ENCODE measurements at places on chromosomes 13 and 19.

- DNase-seq: no peak
Observed at GRCh38 chr13:60662595-60662994, 265.6 kb downstream of the TDRD3 start.

GRCh38 chr19:31952693-31953092, 392.7 kb upstream of the ZNF507 start:
- DNase-seq: no peak

- no peak for DNase-seq
Observed at GRCh38 chr19:10662384-10663251, 8.5 kb downstream of the ILF3 start.

DNA sequence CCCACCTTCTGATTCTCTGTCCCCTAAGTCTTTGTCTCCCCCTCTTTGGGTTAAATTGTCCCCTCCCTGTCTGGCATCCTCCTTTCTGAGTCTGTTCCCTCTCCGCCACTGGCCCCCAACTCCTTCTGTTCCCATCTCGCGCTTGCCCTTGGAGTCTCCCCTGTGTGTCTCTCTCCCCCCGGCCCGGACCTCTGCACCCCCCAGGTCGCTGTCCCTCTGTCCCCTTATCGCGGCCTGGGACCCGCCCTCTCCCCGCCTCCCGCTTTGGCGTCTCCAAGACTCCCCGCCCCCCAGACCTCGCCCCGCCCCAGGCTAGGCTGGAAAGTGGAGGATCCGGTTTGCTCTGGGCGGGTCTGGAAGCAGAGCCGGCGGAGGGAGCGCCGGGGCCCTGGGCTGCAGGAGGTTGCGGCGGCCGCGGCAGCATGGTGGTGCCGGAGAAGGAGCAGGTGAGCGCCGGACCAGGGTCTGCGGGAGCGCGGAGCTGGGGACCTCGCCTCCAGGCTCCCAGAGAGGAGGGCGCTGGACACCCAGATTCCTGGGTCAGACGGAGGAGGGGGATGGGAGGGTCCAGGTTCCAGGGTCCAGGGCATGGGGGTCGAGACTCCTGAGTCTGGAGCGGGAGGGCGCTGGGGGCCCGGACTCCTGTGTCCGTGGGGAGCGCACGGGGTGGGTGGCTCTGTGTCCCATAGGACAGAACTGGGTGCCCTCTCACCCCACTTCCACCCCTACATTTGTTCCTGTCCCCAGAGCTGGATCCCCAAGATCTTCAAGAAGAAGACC, at the start of gene TRPM4:
TSS of gene TRPM4 (plus strand) at position 348 of the 780 bp plus-strand sequence. CDS start at position 423, 75 bp downstream.
- no peak for DNase-seq

DNA sequence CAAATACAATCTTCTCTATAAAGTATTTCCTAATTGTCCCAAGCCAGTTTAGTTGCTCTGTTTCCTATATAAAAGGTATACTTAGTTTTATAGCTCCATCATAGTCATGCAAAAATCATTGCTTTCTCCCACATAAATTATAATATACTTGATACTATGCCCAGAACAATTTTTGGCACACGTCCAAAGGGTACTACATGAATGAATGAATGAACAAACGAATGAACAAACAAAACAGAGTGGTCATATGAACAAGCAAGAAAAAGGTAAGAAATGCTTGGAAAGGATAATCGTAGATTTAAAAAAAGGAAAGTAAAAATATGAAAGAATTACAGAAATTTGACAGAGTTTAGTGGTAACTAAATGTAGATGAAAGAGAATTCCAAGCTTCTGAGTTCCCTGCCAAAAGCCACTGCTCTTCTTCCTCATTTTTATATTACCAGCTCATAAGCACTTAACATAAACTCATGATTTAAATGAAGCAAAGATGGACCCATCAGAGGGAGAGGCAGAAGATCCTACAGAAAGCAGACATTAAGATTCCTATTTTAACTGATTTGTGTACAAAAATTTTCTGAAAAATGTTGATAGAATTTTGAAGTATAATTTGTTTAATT, 123.2 kb downstream of the ENOX1 start:
- no peak for DNase-seq

DNA sequence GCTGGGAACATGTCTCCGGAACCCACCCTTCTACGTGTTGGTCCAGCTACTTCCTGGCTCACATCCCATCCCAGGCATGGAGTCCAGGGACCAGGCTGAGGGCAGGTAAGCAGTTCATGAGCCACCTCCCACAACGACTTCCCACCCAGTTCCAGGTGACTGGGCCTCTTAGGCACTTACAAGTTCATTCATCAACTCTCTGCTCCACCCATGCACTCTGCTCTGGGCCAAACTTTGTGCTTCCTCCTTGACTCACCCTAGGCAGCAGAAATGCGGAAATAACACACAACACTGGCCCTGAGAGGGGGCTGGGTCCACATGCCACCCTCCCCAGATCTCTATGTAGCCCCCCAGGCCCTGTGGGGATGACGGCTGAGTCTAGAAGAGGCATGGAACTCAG, 20.5 kb downstream of the IQCN start:
- no peak for DNase-seq

DNA sequence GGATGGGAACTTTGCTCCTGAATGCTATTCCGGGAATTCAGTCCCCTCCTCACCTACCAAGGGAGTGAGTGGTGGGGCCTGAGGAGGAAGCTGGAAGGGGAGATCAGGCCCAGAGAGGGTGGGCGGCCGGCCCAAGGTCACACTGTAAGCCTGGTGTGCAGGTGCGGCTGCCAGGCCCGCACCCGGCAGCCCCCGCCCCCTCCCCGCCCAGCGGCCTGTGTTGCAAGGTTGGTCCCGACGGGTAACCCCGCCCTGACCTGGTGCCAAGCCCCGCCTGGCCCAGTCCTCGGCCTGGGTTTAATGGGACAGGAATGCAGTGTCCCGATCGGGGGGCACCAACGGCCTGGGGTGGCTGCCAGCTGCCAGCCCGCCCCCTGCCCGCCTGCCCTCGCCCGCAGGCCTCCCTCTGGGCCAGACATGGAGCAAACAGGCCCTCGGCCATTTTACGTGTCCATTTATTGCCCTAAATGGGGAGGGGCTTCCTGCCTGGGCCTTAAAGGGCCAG, 5.5 kb downstream of the ZBTB7A start:
- DNase-seq: no peak

GRCh38 chr19:16398530-16399249, 73.1 kb downstream of the EPS15L1 start:
- no peak for DNase-seq

- no peak for DNase-seq
Observed at GRCh38 chr19:28939236-28939635, 273.7 kb downstream of the UQCRFS1 start.

GRCh38 chr13:48873587-48873986, 102.1 kb upstream of the FNDC3A start:
- DNase-seq: no peak

DNA sequence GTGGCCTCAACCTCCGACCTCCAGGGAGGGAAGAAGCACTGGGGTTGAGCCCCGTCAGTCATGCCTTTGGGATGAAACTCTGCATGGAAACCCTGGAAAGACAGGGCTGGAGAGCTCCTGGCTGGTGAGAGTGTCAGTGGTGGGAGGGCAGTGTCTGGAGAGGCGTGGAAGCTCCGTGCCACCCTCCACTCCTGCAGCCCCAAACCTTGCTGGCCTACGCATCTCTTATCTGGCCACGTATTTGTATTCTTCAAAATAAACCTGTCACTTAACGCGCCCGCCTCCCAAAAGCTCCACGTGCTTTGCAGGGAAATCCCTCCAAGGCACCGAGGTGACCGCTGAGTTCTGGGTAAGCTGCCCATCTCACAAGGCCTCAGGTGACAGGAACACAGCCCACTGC, 84.3 kb downstream of the TEX29 start:
- DNase-seq: no peak

DNA sequence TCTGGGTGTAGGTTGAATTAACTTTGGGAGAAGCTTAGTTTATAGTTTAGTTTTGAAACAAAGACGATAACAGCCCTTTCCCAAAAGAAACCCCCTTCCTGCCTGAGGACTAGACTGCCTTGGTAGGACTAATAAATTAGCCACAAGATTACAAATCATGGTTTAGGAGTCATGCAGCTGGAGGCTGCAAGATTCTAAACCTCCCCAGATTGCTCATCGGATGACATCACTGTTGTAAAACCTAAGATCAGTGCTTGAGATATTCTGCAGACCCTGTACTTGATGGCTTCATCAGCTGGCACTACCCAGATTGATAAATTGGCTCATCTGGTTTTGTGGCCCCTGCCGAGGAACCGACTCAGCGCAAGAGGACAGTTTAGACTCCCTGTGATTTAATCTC, 35.9 kb upstream of the MPHOSPH8 start:
- DNase-seq: no peak

GRCh38 chr13:27035892-27036235, 135.7 kb downstream of the USP12 start:
- no peak for DNase-seq

DNA sequence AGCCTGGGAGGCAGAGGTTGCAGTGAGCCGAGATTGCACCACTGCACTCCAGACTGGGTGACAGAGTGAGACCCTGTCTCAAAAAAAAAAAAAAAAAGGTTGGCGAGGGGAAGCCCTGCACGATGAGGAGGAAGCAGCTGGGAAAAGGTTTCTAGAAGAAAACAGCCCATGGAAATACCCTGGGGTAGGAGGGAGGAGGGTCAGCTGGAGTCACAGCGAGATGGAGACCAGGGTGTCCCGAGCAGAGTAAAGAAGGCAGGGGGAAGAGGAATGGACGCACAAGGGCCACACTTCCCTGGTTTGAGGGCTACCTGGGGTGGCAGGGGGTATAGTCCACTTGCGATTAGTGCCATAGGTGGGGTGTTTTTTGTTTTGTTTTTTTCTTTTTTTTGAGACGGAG, 6.4 kb downstream of the KANK3 start:
- DNase-seq: no peak

GRCh38 chr19:17081672-17082630, 6.4 kb downstream of the MYO9B start:
- DNase-seq: no peak

GRCh38 chr19:55098716-55099556, 18.5 kb downstream of the PPP1R12C start:
- DNase-seq: no peak

DNA sequence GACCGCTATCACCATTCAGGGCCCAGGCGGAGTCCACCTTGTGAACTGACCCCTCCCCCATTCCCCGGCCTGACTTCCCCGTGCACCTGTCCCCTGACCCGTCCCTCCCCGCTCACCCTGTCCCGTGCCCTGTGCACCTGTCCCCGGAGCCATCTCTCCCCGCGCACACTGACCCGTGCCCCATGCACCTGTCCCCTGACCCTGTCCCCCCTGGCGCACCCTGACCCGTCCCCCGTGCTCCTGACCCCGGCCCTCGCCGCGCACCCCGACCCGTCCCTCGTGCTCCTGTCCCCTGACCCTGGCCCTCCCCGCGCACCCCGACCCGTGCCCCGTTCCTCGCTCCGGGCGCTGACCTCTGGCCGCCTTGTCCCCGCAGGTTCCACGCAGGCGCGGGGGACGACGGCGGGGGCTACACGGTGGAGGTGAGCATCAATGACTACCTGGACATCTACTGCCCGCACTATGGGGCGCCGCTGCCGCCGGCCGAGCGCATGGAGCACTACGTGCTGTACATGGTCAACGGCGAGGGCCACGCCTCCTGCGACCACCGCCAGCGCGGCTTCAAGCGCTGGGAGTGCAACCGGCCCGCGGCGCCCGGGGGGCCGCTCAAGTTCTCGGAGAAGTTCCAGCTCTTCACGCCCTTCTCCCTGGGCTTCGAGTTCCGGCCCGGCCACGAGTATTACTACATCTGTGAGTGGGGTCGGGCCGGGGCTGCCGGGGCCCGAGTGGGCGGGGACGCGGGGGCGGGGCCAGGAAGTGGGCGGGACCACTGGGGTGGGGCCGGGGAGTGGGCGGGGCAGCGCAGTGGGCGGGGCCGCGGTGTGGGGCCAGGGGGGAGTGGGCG, 9.7 kb downstream of the EFNA2 start:
- DNase-seq: peak; percentile 23

DNA sequence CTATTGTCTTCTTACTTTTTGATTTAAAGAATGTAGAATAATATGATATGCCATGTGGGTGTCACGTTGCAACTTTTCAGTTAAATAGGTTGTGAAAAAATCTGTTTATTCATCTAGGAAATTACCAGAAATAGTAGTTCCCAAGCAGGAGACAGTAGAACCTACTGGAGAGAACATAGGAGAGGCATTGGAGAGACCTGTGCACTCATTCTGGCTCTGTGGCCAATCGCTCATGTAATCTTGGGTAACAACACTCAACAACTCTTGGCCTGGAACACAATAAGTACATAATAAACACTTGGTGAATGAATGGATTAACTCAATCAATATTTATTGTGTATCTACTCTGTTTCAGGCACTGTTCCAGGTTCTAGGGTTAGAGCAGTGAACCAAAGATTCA, 35.3 kb downstream of the EDNRB start:
- no peak for DNase-seq

DNA sequence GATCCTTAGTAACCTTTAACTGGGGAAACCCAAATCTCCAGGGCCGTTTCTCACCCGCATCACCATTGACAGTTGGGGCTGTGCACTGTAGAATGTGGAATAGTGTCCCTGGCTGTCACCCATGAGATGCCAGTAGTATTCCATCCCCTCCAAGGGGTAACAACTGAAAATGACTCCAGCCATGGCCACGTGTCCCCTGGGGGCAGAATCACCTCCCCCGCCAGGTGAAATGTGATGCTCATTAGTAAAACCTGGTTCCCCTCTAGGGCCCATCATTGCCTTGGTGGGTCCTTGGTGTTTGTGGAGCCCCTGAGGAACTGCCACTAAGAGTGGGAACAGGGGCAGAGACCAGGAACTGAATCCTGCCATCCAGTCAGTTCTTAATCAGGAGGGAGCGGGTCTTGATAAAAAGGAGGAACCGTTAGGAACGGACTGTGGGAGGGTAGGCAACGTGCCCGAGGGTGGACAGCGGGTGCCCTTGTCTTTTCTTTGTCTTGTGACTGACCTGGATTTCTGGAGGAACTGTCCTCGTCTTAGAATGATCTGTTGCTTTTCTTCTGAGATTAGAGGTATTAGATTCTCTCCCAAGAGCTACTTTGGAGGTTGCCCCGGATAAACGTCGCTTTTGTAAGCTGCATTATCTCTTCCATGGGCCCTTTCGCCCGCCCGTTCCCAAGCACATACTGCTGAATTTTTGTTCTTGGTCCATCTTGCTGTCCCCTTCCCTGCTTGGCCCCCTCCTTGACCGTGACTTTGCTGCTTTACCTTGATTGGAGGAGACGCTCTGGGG, 3.5 kb downstream of the MYO9B start:
- DNase-seq: no peak

- no peak for DNase-seq
Observed at GRCh38 chr13:32960626-32961025, 55.6 kb upstream of the KL start.

DNA sequence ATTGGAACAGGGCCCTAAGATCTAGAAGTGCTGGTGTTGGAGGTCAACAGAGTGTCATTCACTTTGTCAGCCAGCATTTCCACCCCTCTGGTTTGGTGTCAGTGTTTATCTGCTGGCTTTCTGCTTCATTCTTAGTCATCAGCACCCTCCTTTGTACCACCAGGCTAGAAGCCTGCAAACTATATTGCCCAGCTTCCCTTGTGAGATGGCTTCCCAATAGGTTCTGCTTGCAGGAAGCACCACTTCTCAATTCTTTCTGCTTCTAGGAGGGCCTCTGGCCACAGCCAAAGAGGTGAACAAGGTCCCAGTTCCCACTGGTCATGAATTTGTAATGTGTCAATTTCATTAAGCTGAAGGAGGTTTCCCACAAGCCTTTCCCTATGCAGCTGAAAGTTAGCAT, 36.4 kb upstream of the CALM3 start:
- no peak for DNase-seq

- DNase-seq: no peak
Observed at GRCh38 chr19:45464852-45465441, 2.8 kb upstream of the FOSB start.

GRCh38 chr19:4654437-4655361, 15.4 kb downstream of the TNFAIP8L1 start:
- no peak for DNase-seq

- DNase-seq: no peak
Observed at GRCh38 chr19:32881766-32882165, 12.2 kb upstream of the SLC7A9 start.

Data from stimulated activated naive CD4-positive, alpha-beta T cell (primary cell).